ENCODE measurements at places on chromosomes 11 and 22.
A peak's percentile ranks its signal among the peaks of the same experiment; 100 is the strongest.

DNA sequence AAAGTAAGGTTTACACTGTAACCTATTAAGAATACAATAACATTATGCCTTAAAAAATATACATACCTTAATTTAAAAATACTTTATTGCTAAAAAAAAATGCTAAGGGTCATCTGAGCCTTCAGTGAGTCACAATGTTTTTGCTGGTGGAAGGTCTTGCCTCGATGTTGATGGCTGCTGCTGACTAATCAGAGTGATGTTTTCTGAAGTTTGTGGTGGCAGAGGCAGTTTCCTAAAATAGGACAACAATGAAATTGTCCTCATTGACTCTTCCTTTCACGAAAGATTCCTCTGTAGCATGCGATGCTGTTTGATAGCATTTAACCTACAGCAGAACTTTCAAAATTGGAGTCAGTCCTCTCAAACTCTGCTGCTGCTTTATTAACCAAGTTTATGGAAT is 97.6 kb downstream of the FAT3 start:
- DNase-seq = no peak

DNA sequence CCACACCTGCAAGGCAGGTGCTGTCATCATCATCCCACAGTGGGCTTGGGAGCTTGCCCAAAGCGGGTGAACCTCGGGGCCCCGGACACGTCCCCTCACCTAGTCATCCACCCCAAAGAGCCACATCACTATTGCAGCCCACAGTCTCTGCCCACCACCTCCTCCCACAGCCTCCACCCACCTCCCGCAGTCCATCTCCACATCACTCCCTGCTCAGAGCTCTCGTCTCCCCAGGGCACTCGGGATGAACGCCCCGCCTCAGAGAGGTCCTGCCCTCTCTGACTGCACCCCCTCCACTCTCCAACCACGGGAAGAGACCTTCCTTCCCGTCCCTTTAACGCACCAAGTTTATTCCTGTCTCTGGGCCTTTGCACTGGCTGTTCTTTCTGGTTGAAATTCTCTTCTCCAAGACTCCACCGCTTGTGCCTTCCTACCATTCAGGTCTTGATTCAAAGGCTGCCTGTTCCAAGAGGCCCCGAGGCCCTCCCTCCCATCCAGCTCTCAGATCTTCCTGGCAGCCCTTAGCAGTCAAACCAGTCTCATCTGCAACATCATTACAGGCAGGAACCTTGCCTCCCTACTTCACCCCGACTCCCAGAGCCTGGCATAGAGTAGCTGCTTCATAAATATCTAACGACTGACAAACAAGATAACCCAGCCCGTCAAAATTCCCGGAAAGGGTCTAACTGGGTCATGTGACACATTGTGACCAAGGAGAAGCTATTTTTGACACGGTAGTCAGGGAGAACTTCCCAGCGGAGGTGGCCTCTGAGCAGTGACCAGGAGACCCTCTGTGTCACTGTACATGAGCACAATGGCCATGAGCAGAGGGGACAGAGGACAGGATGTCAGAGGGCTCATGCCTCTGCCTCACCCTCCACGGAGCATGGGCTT is 11.1 kb downstream of the KCNJ4 start:
- no peak for DNase-seq

DNA sequence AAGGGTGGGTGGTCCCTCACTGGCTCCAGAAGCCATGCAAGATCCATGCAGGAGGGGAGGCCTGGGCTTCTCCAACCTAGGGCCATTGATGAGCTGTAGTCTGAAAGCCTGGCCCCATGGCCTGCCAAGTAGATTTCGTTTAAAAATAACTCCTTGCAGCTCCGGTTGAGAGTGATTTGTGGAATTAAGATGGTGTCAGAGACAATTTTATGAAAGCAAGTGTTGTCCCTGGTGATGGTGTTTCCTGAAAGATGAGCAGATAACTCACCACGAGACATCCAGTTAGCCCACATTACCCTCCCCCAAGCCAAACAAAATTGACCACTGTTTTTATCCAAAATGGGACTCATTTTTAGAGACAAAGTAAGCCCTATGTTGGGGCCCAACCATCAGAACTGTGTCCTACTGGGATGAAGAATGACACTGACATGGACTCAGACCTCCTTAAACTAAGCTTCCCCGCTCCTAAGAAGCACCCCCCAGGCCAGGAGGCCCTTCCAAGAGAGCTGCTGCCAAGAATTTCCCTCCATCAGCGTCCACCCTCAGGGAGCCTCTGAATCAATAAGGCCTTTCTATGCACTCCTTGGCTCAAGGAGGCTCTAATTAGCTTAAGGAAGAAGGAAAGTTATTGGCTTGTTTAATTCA is 174.2 kb upstream of the NCAM1 start:
- no peak for DNase-seq

DNA sequence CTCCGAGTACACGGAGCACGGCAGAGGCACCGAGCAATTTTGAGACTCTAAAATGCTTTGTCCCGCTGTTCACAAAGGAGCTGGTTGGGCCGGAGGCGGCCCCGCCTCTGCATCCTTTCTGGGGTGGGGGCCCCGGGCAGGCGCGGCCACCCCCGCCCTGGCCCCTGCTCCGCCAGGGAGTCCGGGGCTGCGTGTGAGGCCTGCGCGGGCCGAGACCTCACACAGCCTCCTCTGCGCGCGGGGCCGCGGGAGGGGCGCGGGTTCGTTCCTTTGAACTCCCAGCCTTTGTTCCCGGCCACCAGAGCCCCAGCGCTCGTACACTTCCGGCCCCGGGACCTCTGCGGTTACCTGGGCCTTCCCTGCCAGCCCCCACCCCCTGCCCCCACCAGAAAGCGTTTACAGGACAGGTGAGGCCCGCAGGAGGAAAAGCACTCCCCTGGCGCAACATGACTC is 1.6 kb downstream of the FGF19 start:
- DNase-seq = no peak

DNA sequence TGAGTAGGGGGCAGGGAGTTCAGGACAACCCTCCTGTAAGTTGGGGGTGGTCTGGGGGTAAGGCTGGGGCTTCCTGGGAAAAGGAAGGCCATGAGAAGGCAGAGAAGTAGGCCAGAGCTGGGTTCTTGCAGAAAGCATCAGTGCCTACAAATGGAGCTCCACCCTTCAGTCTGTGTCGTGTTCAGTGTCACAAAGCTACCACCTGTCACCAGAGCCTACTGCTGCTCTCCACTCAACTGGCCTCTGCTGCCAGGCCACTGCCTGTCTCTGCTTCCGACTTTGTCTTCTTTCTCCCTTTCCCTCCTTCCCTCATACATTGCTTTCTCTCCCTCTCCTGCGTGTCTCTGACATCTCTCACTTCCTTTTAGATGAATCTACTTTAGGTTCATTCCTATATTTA is 3.4 kb upstream of the WBP2NL start:
- DNase-seq = no peak

DNA sequence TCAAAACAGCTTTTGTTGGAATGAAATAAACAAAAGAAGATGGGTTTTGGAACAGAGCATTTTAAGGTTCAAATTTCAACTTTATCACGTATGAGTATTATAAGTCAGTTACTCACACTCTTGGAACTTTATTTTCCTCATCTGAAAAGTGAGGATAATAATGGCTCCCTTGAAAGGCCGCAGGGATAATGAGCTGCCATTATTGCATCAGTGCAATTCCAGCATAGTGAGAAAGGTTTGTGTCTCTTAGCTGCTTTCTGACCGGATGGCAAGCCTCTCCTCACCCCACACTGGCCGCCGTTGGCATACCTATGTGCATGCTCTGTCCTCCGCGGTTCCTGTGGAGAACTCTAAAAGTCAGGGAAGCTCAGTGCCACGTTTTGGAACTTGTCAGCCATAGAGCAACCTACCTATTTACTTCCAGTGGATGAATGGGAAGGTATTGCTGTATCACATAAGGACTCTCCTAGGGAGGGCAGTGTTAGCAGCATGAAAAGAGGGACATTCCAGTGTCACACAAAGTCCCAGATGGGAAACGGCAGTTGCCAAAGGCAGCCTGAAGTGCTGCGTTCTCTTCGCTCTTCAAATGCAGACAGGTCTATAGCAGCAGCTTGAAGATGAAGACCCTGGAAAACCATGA is 368.9 kb downstream of the NTM start:
- no peak for DNase-seq

DNA sequence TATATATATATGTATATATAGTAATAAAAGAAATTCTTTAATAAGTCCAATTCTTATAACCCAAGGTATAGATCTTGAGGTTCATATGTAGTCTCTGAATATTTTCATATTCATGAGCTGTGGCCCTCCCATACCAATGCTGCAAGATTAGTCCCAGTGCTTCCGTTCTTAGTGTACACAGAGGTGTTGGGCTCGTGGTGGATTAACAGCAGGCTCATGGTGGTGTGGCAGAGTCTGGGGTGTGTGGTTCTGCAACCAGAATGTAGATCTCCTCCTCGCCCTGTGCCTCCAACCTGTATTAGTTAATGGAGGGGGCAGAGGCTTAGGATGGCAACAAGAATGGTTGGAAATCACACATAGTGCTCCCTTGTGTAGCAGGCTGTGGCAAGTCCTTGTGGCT is 16.8 kb downstream of the PRDM10 start:
- no peak for DNase-seq

DNA sequence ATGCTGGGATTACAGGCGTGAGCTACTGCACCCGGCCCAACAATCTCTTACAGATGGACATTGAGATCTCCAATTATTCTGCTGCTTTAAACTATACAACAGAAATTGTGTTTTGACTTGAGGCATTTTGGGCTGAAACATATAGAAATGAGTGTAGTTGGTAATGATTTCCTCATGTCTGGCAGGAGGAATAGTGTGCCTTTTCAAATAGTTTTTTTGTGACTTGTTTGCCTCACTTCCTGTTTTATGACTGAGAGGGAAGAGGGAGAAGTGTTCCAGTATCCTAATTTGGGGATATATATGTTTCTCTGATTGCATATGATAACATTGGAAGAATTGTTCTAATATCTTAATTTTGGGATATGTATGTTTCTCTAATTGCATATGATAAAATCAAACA is 40.2 kb downstream of the EP300 start:
- no peak for DNase-seq

DNA sequence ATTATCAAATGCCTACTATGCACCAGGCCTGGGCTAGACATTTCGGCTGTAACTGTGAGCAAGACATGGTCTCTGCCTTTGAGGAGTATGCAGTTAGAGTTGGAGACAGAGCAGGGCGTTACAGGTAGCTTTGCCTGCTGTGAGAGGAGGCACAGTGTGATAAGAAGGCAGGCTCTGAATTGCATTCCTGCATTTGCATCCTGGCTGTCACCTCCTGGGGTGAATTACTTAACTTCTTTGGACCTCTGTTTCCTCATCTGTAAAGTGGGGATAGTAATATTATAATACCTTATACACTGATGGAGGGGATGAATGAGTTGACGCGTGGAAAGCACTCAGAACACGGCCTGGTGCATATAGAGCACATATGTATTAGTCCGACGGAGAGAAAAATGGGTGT is 118.1 kb upstream of the ARHGAP20 start:
- no peak for DNase-seq

DNA sequence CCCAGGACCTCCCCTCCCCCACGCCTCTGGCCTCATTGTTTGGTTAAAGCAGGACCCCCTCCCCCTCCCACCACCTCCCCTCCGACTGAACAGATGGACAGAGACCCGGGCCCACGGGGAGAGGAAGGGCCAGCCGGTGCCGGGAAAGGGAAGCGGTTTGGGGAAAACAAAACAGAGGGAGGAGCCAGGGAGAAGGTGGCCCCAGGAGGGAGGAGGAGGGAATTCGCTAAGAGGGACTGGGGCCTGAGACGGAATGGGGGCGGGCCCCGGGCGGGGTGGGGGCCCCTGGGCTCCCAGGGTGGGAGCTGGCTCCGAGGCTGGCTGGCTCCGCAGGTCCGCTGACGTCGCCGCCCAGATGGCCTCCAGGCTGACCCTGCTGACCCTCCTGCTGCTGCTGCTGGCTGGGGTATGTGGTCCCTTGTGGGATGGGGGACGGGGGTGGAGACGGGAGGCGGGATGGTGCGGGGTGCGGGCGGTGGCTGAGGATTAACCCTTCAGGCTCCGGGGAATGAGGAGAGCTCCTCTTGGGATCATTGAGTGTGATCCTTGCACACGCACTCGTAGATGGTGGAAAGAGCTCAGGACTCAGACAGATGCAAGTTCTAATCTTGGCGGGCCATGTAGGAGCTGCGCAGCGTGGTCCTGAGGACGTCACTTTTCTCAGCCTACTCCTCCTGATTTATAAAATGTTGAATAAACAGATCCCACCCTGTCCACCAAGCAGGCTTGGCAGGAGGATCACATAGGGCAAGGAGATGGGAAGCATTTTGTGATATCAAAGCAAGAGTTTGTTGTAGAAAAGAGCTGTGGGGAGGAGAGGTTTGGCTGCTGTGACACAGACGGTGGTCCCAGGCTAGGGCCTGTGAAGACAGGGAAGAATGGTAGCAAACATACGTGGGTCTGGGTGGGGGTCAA is 688 bp downstream of the SERPING1 start:
- DNase-seq = no peak

GRCh38 chr11:61706452-61707400 is 26.5 kb downstream of the DAGLA start:
- DNase-seq = peak; percentile 60

DNA sequence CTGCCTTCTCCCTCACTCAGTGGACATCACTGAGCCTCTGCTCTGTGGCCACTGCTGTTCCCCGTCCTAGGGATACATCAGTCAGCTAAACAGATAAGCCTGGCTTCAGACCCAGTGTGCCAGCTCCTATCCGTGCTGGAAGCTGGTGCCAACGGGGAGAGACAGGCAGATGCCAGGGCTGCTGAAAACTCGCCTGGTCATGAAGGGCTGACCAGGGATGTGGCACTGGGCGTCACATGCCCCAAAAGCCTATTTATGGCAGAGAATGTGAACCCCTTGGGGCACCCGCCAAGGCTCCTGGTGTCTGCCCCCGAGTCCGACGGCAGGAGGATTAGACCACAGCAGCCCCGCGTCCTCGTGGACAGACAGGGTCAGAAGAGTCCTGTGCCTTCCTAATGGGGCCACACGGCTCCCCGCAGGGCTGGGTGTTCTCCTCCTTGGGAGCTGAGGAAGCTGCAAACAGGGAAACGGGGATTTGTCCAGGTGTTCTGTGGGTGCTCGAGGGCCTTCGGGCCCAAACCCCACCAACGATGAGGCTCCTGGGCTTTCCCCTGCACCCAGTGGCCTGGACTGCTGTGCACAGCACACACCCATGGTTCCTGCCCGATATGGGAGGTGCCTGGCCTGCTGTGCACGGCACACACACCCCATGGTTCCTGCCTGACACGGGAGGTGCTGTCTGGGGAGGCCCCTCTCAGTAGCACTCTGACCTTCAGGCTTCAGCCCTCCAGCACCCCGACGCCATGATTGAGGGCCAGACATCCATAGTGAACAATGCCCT is 19.9 kb downstream of the ANO1 start:
- DNase-seq = no peak

GRCh38 chr11:66324664-66325063 is 7.8 kb upstream of the CD248 start:
- no peak for DNase-seq

- DNase-seq = peak; percentile 57
Observed at GRCh38 chr11:2156416-2157182, 4.4 kb downstream of the INS start.

DNA sequence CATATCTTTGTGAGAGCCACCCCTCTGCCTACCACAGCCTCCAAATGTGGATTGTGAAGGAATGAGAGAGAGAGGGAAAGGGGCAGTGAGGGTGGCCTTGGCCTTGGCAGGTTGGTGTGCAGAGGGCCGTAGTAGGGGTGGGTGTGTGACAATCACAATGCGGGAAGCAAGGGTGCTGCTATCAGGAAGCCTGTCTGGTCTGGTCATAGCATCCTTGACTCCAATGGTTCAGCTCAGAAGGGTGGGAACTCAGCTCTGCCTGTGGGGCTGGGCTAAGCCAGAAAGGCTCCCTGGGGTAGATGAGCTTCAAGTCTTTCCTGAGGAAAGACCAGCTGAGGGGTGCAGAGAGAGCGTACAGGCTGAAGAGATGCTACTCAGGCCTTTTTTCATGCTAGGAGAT is 72.7 kb downstream of the RRM1 start:
- DNase-seq = no peak

Data from NB4 (cell line).